ENCODE measurements at places on chromosomes 7 and 10. TPM values are rescaled to one million over a fixed set of nuclear protein-coding genes. Genes with fewer than 3 reads are reported as not detected.

DNA sequence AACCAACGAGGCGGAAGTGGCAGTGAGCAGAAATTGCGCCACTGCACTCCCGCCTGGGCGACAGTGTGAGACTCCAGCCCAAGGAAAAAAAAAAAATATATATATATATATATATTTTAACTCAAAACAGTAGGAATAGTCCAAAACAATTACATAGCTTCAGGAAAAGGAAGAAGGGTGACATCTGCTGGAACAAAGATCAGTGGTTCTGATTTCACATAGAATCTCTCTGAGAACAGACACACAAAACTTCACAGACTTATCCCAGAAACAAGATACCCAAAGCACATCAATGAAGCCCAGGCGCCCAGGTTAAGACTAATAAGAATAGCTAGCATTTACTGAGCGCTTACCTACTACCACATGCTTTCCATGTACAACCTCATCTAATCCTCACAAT is 45.0 kb downstream of the DNMBP start:
- H3K4me1 ChIP-seq, result peaks cover 69% of the 10 kb centered on the region
- no peaks in the 10 kb centered on the region for H3K27me3 ChIP-seq
- peak; percentile 74 for DNase-seq
- no peak overlapping the region for H3K4me3 ChIP-seq
- H3K36me3 ChIP-seq, result peaks cover 11% of the 10 kb centered on the region

- no peak for DNase-seq
- peaks cover 4% of the 10 kb centered on the region for H3K4me1 ChIP-seq
Measured at GRCh38 chr10:103545771-103546281, 52.3 kb downstream of the NEURL1 start.

GRCh38 chr10:132411561-132412253 is 14.7 kb downstream of the PWWP2B start:
- H3K4me3 ChIP-seq, result no peak overlapping the region
- H3K36me3 ChIP-seq, result no peaks in the 10 kb centered on the region
- no peaks in the 10 kb centered on the region for H3K27me3 ChIP-seq
- no peak overlapping the region for H3K27ac ChIP-seq
- peak; percentile 58 for DNase-seq
- peaks cover 23% of the 10 kb centered on the region for H3K4me1 ChIP-seq

DNA sequence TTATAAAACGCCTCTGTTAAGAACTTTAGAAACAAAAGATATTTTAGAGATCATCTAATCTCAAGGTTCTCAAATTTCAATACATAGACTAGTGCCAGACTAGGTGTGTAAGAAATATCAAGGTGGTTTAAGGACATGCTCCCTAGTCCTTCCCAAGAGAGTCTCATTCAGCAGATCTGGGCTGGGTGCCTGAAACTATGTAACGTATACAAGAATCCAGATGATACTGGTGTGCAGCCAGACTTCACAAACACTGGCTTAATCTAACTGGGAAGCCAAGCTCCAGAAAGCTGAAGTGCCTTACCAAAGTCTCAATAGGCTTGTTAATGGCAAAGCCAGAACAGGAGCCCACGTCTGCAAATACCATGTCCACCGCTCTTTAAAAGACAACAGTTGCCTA is 105.0 kb upstream of the AMPH start:
- DNase-seq, result no peak
- H3K4me3 ChIP-seq, result no peak overlapping the region
- peaks cover 8% of the 10 kb centered on the region for H3K36me3 ChIP-seq
- H3K4me1 ChIP-seq, result no peaks in the 10 kb centered on the region
- H3K27me3 ChIP-seq, result no peaks in the 10 kb centered on the region

- H3K4me3 ChIP-seq, result no peak overlapping the region
- DNase-seq, result no peak
- H3K4me1 ChIP-seq, result no peaks in the 10 kb centered on the region
- no peaks in the 10 kb centered on the region for H3K27me3 ChIP-seq
- no peaks in the 10 kb centered on the region for H3K36me3 ChIP-seq
Measured at GRCh38 chr10:126235979-126236851, 152.1 kb downstream of the ADAM12 start.

GRCh38 chr7:8115547-8116402 is 146.2 kb downstream of the ICA1 start:
- no peak overlapping the region for H3K27ac ChIP-seq
- H3K4me1 ChIP-seq, result no peaks in the 10 kb centered on the region
- H3K27me3 ChIP-seq, result no peaks in the 10 kb centered on the region
- H3K36me3 ChIP-seq, result peaks cover 5% of the 10 kb centered on the region

GRCh38 chr7:98598846-98599615 is 18.1 kb upstream of the NPTX2 start:
- H3K27ac ChIP-seq, result no peak overlapping the region
- no peaks in the 10 kb centered on the region for H3K27me3 ChIP-seq
- H3K4me1 ChIP-seq, result no peaks in the 10 kb centered on the region
- H3K4me3 ChIP-seq, result no peak overlapping the region
- DNase-seq, result no peak

DNA sequence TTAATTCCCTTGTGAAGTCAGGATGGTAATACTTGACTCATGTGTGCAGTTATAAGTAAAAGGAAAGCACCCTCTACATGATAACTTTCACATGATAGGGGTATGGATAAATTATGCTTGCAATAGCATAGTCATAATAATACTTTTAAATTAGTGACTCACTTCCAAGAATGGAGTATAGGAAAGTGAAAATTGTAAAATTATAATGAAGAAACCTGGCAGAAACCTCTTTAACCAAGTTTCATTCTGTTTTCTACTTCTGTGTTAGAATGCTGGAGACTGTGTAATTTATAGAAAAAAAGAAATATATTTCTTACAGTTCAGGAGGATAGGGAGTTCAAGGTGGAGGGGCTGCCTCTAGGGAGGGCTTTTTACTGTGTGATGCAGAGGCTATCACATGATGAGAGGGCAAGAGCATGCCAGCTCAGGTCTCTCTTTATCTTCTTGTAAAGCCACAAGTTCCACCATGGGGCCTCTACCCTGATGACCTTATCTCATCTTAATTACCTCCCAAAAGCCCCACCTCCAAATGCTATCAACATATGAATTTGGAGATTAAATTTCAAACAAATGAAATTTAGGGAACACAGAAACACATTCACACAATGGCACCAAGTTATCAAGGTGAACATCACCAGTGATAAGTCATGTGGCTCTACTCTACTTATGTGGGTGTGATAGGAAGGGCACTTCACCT is 43.2 kb downstream of the HDAC9 start:
- no peak overlapping the region for H3K27ac ChIP-seq
- no peaks in the 10 kb centered on the region for H3K27me3 ChIP-seq
- DNase-seq, result no peak
- no peaks in the 10 kb centered on the region for H3K36me3 ChIP-seq

- DNase-seq, result no peak
- no peaks in the 10 kb centered on the region for H3K36me3 ChIP-seq
- H3K27me3 ChIP-seq, result peaks cover 11% of the 10 kb centered on the region
- peaks cover 24% of the 10 kb centered on the region for H3K4me1 ChIP-seq
- no peak overlapping the region for H3K4me3 ChIP-seq
Measured at GRCh38 chr10:71252220-71252619, 39.9 kb downstream of the UNC5B start.

DNA sequence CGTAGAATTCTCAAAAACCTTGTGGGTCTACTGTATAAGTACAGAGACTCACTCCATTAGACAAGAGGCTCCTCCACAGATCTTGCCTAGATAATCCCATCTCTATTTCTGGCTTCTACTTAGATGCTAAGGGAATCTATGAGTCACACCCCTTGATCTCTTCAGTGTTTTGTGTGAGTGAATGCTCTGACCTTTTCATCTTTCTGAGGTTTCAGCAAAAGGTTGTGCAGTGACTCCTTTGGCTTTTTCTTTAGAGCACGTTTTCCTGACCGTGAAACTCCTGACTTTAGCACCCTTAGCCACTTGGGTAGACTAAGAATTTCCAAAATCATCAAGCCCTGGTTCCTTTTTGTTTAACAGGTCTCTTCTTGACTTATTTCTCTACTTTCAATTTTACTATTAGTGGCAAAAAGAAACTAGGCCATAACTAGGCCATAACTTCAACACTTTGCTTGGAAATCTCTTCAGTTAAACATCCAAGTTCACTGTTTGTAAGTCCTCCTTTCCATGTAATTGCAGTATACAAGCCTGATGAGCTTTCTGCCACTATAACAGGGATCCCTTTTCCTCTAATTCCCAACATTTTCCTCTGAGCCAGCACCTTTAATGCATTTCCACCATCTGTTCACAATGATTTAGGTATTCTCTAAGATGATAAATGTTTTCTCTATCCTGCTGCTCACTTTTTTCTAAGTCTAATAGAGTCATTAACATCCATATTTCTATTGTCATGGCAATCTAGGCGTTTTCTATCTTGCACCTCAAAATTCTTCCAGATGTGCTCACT is 19.4 kb downstream of the COPG2 start:
- H3K27me3 ChIP-seq, result no peaks in the 10 kb centered on the region
- no peaks in the 10 kb centered on the region for H3K36me3 ChIP-seq
- no peak overlapping the region for H3K27ac ChIP-seq
- DNase-seq, result no peak

Gene CALML3
- not detected for total RNA-seq

DNA sequence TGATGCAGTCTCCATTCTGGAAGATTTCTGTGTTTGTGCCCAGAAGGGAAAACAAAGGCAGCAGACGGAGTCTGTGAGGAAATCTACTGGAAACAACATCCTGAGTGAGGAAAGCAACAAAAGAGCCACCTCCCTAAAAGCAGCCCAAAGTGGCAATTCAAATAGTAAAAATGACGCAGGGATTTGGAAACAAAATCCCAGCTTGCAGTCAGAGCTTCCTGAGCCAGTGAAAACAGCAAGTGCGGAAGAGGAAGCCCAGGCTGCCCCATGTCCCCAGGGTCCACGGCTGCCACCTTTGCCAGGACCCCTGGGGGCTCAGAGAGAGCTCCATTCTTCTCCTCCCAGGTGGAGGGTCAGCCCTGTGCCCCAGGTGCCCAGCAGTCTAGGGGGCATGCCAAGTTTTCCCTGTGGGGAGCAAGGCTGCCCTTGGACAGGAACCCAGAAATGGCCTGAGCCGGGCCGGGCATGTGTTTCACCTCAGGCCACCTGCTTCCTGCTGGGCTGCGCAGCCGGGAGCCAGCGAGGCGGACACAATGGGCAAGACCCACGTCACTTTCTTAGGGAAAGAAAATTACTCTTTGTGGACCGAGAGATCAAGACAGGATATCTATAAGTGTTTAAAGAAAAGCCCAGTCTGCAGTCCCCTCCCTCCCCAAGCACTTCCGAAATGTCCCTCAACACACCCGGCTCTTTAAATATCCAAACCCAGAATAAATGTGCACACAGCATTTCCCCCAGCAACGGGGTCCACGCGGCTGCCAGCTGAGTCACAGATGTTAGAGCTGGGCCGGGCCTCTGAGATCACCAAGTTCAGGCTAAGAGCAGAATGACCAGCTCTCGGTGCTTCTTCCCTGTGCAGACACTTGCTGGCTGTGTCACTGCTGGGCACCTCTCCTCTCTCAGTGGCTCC is 231.1 kb downstream of the ARHGAP12 start:
- H3K4me1 ChIP-seq, result peaks cover 57% of the 10 kb centered on the region
- H3K27me3 ChIP-seq, result no peaks in the 10 kb centered on the region
- H3K4me3 ChIP-seq, result no peak overlapping the region

DNA sequence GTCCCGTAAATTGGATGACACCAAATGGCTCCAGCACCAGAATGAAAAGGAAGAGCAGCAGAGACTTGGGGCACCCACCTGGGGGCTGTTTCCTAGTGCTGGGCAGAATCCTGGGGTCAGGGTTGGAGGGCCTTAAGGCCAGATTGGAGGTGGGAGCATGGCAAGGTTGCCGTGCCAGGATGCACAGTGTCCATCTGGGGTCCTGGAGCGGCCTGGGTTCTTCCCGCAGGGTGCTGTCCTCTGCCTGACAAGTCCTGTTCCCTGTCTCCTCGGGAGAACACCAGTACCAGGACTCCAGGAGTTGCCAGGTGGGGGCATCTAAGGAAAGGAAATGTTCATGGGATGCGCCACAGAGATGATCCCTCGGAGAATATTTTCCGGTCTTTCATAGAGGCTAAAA is 42.8 kb downstream of the MGMT start:
- DNase-seq, result no peak
- no peaks in the 10 kb centered on the region for H3K36me3 ChIP-seq
- H3K27me3 ChIP-seq, result no peaks in the 10 kb centered on the region
- H3K4me3 ChIP-seq, result no peak overlapping the region

All from endothelial cell of umbilical vein (primary cell).